ENCODE measurements at places on chromosomes 5 and 9.

DNA sequence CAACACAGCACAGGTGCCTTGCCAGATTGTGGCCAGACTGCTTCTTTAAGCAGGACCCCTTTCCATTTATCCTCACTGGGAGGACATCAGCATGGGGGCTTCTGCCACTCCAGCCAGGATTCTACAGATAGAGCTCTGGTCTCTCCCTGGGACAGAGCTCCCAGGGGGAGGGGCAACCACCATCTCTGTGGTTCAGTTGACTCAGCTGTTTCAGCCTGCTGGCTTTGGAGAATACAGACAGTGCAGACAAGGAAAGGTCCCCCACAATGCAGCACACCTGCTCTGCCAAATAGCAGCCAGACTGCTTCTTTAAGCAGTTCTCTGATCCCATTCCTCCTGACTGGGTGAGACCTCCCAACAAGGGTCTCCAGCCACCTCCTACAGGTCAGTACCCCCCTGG, 132.8 kb downstream of the OR2K2 start:
- no peak for DNase-seq

GRCh38 chr9:69122549-69123141, 51.4 kb upstream of the TJP2 start:
- no peak for DNase-seq

DNA sequence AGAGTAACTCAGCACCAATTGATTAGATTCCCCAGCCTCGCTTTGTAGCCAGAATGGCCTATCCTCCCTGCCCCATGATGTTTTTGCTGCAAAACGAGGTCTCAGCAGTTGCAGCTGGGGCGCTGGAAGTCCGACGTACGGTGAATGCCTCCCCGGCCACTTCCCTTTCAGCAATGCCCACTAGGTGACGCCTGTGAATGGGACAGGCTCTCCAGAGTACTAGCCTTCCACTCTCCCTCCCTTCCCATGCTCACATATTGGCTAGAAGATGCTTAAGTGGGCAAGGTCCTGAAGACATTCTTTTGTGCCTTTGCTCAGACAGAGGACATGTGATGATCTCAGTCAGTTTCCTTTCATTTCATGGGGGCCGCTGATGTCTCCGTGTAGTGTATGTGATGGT, 50.8 kb downstream of the DMRT2 start:
- peak; percentile 33 for DNase-seq

GRCh38 chr5:9125852-9126251, 420.0 kb downstream of the SEMA5A start:
- DNase-seq = no peak

GRCh38 chr5:127959152-127959764, 124.3 kb upstream of the SLC12A2 start:
- DNase-seq = peak; percentile 61

DNA sequence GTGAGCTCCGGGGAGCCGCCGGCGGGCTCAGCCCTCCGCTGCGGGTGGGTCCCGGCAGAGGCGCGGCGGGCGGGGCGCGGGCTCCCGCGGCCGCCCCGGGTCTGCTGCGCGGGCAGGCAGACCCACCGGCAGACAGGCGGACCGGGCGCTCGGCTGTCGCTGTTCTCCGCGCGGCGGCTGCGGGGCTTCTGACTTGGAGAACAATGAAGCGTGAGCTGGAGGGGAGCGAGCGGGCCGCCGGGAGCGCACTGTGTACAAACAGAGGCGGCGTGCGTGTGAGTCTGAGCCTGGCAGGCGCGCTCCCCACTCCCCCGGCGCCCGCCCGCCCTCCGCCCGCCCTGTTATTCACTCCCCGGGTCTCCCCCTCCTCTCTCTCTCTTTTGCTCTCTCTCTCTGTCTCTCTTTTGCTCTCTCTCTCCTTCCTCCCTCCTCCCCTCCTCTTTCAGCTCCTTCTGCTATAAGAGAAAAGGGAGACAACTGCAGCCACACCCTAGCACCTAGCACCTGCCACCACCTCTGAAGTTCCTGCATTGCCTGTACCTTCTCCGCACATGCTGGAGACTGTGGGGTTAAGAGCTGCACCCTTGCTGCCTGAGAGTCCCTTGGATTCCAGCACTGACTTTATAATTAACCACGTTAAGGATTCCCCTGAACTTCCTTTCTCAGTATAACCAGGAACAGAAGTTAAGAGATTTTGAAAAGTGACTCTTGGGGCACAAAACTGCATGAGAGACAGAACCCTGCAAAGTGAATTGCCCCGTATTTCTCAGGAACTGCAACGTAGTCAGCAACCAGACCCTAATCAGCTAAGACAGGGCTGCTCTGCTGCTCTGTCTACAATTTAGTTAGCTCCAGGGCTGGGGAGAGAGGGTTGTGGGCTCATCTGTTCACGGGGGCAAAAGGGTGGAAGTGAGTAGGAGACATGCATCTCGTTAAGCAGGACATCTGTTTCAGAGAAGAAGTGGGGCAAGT, at the start of gene EDIL3:
EDIL3 (minus strand) TSS at position 277 of the 972 bp plus-strand sequence. CDS start 506 bp downstream, outside the sequence.
- DNase-seq = peak; percentile 60

- DNase-seq = no peak
These were observed 23.4 kb upstream of the RFX3 start for GRCh38 chr9:3549225-3549624.

DNA sequence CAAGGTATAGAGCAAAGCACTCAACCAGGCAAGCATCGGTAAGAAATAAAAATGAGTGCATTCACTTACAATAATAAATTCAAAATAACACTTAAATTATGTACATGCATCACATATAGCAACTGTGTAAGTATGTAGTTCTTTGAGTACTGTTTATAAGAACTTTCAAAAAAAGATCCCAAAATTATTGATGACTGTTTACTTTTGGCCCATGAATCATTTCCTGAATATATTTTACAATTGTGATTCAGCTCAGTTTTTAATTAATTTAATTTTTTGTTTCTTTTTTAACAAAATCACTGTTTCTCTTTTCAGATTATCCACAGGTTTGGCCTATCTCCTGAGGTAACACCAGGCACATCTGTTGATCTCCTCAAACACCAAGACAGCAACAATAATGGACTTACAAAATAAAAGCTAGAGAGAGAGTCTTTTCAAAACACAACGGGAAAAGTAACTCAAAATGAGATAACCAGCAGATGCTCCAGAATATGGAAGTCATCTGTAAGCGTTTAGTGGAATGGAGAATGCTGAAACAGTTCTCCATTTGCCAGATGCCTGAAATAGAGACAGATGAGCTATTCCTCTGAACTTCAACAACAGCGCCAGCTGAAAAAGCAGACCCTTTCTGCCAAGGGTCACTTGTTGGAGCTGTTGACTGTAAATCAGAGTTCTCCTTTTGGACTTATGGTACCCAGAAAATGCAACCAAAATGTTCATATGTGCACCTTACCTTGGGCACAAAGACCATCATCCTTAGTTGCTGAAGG, 348.6 kb upstream of the RGMB start:
- DNase-seq = no peak

GRCh38 chr5:89255845-89256463, 373.0 kb upstream of the MEF2C start:
- no peak for DNase-seq

DNA sequence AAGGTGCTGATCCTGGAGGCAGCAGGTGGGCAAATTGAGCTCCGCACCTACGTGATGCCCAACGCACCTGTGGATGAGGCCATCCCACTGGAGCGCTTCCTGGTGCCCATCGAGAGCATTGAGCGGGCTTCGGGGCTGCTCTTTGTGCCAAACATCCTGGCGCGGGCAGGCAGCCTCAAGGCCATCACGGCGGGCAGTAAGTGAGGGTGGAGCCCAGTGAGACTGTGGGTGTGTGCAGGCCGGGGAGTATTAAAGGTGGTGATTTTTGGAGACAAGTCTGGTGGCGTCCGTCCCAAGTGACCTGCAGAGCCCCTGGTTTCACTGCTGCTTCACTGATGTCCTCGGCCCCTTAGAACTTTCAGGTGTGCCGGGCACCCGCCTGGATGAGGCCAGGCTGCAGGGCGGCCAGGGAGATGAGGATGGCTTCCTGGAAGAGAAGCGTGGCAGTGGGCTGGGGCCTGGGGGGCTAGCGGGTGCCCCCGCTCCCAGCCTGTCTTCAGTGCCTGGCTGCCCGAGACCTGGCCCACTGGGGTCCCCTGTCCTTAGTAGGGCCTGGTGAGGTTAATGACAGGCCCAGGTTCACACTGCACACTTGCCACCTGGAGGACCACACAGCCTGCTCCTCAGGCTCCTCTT, 4.2 kb downstream of the ENDOG start:
- DNase-seq = no peak

GRCh38 chr5:139642891-139643871, 5.0 kb upstream of the CXXC5 start:
- DNase-seq = no peak

- no peak for DNase-seq
These were observed 57.4 kb downstream of the ADAMTSL1 start for GRCh38 chr9:18531136-18532065.

GRCh38 chr9:21324047-21324446, 11.2 kb downstream of the KLHL9 start:
- DNase-seq = no peak

DNA sequence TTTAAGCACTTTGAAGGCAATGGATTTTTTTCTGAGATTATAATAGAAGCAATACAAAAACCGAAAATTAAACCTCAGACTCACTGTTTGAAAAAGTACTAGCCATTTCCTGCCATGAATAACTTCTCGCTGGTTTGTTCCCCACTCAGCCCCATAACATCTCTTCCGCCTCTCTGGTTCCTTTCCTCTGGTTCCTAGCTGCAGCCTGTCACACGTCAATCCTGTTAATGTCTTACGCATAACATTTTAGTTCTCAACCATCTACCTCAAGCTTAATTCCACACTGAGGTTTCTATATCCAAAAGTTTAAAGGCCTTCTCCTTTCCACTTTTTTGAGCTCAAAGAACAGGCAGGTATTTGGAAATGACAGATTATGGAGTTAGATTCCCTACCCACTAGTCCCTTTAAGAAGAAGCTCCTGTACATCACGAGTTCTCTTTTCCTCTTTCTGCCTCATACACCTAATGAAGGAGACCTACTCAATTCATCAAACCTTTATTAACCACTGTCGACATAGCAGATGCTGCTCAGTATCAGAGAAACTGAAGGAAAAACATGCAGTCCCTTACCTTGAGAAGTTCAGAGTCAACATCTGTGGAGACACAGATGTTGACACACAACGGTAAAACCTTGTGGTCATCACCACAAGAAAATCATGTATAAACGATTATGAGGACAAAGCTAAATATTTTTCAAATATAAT, 243.0 kb upstream of the PTGER4 start:
- no peak for DNase-seq

DNA sequence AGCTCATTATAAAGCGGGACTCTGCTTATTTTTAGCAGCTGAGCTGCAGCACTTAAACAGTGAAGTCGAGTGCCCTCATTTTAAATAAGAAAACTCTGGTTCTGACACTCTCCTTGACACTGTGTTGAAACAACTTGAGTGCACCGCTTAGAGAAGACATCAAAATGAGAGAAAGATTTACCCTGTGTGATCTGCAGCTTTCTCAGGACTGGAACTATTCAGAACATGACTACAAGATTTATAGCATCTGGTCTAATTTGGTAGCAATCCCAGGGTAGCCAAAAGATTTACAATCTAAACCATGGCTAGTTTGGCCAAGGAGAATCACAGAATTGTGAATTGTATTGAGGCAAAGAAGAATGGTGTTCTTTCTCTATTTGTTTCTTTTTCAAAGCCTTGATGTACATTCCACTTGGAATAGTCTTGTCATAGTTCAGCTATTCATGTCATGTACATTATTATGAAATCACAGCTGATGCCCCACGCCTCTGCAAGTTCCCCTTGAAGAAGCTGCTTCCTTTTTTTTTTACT, 38.7 kb downstream of the PLEKHG4B start:
- DNase-seq = no peak

GRCh38 chr5:82551840-82552385, 273.8 kb upstream of the RPS23 start:
- DNase-seq = no peak

DNA sequence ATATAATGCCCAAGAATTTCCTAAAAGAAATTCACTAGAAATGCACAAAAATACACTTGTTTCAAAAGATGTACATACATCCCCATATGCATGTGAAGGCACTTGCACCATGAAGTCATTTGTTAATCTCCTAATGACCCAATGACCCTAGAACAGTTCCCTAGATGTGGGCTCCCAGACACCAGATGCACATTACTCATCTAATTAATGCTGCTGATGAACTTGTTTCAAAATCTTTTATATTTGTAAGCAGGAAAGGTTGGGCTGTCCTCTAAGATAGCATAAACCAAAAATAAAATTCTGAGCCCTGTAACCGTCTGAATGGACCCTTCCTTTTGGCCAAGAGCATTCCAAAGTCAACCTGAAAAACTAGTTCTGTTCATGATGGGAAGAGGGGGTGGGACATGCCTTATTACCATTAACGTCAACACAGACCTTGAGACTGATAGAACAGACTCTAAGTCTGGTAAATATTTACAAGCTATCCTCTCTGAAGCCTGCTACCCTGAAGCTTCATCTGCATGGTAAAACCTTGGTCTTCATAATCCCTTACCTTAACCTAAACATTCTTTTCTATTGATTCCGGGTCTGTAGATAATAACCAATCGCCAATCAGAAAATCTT, 91.0 kb upstream of the DAPK1 start:
- no peak for DNase-seq

GRCh38 chr5:154319736-154320135, 126.1 kb upstream of the SAP30L start:
- DNase-seq = no peak

DNA sequence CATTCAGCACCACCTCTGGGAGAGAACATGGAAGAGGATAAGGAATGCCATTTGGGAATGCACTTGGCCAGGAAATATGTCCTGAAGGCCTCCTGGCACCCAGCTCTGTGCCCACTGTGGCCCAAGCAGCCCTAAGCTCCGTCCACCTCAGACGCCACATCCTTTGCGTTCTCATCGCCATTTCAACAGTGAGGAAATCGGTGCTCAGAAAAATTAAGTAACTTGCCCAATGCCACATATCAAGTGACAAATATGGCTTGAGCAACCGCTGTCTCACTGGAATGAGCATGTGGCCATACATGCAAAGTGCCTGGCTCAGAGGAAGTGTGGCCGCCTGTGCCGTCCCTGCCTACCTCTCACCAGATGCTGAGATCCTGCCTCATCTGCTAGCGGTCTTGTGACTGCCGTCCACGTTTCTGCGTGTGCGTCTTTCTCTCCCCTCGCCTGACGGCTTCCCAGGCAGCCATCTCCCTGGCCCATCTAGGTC, 984 bp upstream of the DOK3 start:
- DNase-seq = no peak

DNA sequence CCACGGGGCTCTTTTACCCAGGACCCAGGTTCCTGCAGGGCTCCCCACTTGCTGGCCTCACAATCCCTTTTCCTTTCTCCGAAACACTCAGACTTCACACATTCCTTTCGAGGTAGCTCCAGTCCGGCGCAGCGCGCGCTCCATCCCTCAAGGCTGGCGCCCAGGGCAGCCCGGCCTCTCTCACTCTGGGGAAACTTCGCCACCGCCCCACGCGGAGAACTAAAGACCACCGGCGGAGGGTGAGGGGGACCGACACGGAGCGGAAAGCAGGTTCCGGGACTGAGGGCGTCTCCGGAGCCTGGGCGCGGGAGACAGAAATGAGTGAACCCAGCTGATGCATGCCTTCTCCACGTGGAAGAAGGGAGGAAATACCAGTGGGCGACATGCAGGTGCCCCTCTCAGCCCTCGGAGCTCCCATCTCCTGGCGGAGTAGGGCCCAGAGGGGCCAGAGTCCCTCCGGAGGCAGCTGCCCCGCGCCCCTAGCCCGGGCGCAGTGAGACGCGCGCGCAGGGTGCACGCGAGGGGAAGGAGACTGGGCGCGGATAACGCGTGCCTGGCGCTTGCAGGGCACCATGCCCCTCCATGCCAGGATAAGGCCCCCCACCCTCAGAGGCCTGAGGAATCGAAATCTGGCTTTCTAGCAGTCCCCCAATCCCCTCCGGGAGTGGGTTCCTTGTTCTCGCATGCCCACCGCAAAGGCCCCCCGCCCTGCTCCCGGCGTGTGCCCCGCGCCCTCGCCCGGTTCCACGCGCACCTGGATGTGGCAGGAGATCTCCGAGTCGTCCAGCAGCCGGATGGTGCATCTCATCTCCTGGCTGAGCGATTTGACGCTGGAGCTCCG, 650 bp downstream of the FRMD3 start:
- DNase-seq = no peak
